ENCODE measurements at places on chromosomes 6 and 20.

- DNase-seq = no peak
Observed at GRCh38 chr20:50015993-50016770, 33.4 kb downstream of the SNAI1 start.

DNA sequence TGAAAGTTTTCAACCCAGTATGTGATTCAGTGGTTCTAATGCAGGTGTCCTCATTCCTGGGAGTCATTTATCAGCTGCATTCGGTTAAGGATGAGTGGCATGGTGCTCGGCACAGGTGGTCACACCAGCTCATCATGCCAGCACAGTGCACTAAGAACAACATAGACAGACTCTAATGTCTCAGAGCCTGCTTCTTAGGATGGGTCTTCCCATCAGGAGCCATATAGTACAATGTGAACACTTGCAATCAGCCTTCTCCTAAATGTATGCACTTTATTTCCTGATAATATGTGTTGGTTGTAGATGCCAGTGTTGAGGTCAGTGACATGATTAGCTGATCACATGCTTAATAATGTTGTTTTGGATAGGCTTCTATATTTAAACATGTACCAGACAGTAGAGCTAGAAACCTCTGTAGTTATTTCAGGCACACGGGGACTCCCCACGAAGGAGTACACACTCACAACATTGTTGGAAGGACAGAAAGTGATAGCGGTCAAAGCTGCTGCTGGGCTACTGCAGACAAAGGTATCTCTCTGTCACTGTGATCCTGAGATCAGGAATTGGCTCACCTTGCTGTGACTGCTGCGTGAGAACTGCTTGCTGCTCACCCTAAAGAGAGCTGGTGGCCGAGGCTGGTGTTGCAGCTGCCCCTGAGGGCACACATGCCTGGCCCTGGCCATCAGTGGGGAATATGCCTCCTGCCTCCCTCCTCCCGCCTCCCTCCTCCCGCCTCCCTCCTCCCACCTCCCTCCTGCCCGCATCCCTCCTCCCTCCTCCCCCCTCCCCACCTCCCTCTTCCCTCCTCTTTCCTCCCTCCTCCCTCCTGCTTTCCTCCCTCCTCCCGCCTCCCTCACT, 195.4 kb downstream of the SMOC2 start:
- no peak for DNase-seq

- DNase-seq = no peak
Observed at GRCh38 chr6:27096834-27097511, 150.5 kb upstream of the PRSS16 start.

GRCh38 chr6:162088091-162088490, 639.5 kb downstream of the PRKN start:
- no peak for DNase-seq

- no peak for DNase-seq
Observed at GRCh38 chr6:156167016-156167624, 610.1 kb upstream of the ARID1B start.

DNA sequence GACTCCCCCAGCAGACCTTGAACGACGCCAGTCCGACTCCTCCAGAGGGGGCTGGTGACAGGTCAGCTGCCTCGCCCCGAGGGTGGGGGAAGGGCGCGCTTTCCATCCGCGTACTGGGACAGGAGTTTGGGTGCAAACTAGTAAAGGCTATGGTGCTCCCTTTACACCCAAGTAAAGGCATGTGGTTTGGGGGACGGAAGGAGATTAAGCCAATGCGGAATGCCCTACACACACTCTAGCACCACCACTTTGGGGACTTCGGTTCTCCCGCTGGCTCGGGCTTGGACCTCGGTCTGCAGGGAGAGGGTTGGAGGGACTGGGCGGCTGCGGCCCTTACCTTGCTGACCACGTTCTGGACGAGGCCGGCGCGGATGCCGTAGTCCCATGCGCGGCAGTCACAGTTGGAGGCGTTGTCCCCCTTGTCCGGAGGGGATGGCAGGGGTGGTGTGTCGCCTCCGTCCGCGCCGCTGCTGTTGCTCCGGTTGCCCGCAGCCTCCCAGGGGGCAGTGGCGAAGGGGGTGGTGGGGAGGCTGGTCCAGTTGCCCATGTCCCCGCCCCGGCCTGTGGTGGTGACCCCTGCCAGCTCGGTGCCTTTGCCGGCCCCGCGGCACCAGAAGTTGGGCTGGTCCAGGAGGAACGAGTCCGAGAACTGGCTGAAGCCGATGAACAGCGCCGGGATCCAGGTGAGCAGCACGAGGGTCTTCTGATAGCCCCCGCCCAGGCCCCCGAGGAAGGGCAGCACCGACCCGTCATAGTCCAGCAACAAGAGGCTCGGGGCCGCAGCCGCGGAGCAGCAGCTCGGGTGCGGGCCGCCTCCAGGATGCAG, 1.1 kb downstream of the SLC22A23 start:
- no peak for DNase-seq

- DNase-seq = no peak
Observed at GRCh38 chr6:139932671-139933070, 558.2 kb upstream of the CITED2 start.

GRCh38 chr20:54028276-54029011, 42.0 kb downstream of the BCAS1 start:
- no peak for DNase-seq

- no peak for DNase-seq
Observed at GRCh38 chr20:5835321-5835821, 85.2 kb downstream of the SHLD1 start.

DNA sequence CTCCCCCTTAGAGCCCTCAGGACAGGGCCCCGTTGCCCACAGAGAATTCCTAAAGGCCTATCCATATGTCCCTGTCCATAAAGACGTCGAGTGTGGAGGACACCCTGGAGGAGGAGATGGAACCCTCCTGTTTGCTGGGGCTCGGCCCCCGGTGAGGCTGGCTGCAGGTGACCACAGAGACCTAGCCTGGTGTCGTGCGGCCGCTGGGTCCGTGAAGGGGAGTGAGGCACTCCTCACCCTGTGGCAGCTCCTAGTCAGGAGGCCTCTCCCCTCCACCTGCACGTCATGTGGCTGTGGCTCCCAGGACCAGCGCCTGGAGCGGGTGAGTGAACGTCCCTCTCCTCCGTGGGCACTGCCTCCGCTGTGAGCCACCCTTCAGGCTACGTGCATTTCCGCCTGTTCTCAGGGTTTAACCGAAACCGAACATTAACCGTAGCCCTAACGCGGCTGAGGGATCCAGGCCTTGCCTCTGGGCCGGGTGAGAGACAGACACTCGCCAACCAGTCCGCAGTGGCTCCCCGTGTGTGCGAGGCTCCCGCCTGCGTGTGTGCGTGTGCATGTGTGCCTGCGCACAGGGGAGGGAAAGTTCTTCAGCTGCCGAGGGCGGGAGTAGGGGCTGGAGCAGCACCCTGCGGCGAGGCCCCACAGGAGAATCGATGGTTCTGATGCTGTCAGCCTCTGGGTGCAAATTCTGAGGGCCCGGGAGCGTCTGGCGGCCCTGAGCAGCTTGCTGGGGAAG, 5.9 kb upstream of the TCEA2 start:
- DNase-seq = no peak

DNA sequence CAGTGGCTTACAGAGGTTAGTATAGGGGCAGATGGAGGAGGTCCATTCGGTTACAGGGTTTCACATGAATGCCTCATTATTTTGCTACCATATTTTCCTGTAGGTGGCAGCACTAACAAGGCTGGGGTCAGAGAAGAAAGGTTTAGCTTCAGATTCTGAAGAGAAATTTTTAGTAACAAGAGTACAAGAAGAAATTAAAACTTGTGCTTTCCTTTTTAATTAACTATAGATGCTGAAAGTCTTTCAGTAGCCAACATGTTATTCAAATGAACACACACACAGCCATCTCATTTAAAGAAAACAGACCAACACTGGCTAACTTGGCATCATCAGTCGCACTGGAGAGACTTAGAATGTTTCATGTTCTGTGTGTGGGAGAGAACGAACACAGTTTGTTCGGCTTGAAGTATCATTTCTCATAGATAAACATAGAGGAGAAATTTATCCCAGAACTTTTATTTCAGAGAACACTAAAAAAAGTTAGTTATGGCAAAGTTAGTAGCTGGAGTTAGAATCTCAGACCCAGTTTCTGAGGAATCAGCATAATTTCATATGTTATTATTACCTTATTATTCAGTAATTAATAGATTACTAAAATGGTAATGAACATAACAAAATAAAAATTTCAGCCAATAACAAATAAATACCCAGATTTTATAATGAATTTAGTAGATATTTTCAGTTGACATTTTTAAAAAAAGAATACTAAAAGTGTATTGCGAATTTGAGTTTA, 314.0 kb upstream of the RSPO3 start:
- DNase-seq = no peak

GRCh38 chr6:20924911-20925543, 390.8 kb downstream of the CDKAL1 start:
- DNase-seq = no peak

DNA sequence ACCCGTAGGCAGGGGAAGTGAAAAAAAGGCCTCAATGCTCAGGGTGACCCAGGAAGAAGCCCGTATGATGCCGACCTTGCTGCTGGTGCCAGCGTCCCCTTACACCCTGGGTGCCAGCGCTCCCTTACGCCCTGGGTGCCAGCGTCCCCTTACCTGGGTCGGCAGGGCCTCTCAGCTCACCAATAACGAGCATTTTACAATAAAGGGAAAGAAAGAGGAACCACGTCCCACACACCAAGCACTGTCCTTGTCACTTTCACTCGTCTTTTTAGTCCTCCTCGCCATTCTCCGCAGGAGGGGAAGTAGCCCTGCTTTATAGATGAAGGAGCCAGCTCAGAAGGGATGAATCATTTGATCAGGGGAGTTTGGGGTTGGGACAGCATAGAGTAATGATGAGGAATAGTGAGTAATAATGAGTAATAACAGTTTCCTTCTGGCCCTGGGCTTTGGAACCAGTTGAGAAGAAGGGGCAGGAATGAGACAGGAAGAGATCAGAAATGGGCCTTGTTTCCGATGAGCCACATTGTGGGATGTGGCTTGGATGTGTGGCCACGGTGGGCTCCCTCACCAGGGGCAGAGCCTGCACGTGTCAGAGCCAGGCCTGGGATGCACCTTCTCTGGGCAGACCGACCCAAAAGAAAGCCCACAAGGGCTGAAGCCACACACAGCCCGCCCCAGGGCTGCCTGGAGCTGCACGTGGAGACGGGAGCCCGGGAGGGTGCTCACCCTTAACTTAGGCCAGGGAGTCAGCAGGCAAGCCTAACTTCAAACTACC, 75.7 kb downstream of the SYNJ2 start:
- no peak for DNase-seq

GRCh38 chr6:145339089-145339488, 396.2 kb downstream of the EPM2A start:
- DNase-seq = no peak

DNA sequence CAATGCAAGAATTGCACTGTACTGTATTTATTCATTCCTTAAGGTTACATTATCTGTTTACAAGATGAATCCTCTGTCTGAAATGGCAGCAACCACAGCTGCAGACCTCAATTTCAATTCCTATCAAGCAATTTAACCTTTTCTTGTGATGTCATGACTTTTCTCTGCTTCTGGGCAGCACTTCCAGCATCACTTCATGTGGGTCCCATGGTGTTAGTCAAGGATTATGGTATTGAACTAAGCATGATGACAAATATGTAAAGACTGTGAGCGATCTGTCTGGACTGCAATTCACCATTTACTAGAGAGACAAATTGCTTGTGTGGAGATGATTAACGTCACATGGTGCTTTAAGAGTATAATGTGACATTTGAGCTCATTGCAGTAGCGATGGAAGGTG, 90.5 kb upstream of the CCN2 start:
- no peak for DNase-seq

DNA sequence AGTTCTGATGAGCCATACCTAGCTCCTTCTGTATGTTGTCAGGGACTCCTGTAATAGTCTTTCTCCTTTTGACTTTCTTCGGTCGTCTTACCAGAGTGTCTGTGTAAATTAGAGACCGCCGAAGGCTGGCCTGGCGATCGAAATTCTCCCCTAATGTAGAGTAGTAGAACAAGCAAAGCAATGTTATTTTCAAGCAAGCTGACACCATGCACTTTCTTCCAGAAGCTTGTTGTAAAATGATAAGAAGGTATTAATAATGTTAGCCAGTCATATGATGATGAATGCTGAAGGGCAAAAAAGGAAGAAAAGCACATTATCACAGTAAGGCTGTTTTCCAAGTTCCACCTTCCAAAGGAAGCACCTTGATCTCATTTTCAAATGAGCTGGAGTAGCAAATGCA, 37.9 kb downstream of the HEBP2 start:
- DNase-seq = no peak

DNA sequence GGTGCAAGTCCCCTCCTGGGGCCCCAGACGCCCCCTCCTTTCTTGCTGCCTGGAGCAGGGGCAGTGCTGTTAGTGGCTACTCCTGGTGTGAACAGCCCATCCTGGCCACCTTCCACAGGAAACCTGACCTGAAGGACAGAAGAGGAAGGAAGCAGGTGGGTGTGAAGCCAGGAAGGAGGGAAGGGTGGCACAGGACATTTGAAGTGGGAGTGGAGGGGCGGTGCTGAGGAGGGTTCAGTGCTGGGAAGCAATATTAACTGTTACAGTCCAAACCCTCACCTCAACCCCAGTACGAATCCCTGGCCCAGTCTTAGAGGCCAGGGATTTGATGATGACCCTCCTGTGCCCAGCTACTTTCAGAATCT, 766 bp downstream of the PRICKLE4 start:
- no peak for DNase-seq

DNA sequence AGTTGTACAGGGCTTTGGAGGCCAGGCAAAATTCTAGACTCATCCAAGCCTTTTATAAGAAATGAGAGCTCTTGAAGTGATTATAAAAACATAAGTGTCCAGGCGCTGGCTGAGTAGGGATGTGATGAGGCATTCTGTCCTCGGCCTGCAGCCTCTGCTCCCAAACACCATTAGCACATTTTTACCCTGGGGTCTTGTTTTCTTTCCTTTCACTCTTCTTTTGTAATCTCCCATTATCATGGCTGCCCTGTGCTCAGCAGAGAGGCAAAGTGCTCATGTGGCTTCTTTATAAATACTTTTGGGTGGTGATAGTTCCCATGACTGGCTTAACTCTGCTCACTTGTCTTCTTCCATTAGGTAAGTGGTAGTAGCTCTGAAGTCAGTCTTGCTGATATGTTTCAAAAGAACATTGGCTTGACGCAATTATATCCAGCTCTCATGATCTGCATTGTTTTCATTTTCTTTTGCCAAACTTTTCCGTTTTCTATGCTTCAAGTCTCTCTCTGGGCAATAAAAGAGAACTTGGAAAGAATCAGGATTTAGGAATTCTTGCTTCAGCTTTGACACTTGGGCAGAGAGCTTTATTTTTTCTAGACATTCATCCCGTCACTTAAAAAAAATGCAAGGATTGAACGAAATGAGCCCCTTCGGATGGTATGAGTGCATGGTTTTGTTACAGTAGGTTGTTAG, 61.1 kb downstream of the CAP2 start:
- no peak for DNase-seq

- DNase-seq = no peak
Observed at GRCh38 chr6:12656906-12657305, 59.7 kb upstream of the PHACTR1 start.

GRCh38 chr6:109896341-109896740, 81.8 kb upstream of the GPR6 start:
- no peak for DNase-seq

- DNase-seq = no peak
Observed at GRCh38 chr6:35596448-35597442, 84.0 kb upstream of the TULP1 start.

GRCh38 chr20:14984768-14985622, 647.6 kb upstream of the FLRT3 start:
- no peak for DNase-seq

GRCh38 chr6:97978855-97979271, 695.8 kb upstream of the MMS22L start:
- no peak for DNase-seq

- DNase-seq = peak; percentile 70
Observed at GRCh38 chr20:25341716-25342680, 48.6 kb downstream of the ABHD12 start.

Data from NCI-H187 treated with DMSO at 0.1 percent for 48 hours (cell line).